ENCODE measurements at places on chromosomes 5 and 9. TPM values are rescaled to one million over a fixed set of nuclear protein-coding genes. Genes with fewer than 3 reads are reported as not detected.

The CSF1R gene
- total RNA-seq = 2.7 TPM

The SNX24 gene
- 16.1 TPM for total RNA-seq

The ACTBL2 gene
- not detected for total RNA-seq

- H3K36me3 ChIP-seq = no peaks in the 10 kb centered on the region
- no peak overlapping the region for H3K4me3 ChIP-seq
- no peak for DNase-seq
- H3K4me1 ChIP-seq = no peaks in the 10 kb centered on the region
- H3K27me3 ChIP-seq = no peaks in the 10 kb centered on the region
These were observed 309.8 kb downstream of the IRX2 start for GRCh38 chr5:2441495-2442180.

DNA sequence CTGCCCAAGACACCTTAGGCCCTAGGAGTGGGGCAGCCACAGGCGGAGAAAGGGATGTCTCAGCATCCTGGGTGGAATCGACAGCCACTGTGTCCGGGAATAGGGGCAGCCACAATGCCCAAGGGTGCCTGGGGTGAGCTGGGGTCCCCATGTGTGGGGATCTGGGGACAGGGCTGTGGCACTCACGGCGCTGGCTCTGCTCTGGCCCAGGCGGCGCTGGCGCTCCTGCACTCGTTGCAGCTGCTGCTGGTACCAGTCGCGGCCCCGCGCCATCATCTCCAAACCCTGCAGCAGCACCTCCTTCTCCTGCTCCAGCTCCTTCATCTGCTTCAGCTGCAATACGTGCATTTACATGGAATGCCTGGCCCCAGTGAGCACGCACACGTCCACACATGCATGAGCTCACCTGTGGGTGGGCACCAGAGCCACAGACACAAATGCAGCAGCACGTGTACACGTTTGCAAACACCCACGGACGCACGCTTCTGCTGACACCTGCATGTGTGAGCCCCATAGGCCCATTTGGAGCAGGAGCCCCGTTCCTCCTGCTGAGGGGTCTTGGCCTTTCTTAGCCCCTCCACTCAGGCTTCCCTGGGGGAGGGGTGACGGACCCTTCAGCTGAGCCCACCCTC, 4.9 kb downstream of the SAPCD2 start:
- no peak overlapping the region for H3K4me3 ChIP-seq
- no peak overlapping the region for H3K27ac ChIP-seq
- no peak for DNase-seq
- no peaks in the 10 kb centered on the region for H3K4me1 ChIP-seq

DNA sequence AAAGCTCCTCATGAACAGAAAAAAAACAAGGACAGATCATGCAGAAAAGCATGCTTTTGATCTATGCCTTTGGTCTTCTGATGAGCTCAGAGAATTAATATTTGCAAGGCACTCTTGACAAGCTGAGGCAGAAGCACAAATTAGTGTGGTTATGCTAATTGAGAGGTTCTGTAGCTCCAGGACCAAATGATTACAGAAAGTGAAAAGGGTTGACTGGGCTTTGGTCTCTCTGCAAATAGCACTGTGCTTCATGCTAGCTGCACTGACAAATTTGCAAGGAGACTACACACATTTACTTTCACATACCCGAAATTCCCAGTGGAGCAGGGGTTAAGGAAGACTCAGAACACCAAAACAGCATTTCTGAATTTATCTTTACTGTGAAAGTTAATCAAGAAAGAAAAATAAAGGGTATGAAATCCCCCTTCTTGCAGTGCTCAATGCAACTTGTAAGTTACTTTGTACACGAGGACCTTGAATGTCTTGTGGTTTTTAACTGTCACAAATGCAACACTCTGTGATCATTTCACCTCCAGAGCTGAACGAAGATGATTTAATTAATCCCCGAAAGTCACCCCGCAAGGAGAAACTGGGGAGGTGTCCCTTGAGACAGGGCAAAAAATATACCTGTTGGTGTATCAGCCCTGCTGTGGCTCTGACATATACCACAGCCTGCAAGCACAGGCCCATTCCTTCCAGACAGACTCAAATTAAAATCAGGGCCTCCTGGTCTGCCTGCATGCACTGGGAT, 11.9 kb downstream of the RAPGEF1 start:
- no peak for DNase-seq
- H3K36me3 ChIP-seq = peaks cover 3% of the 10 kb centered on the region

- H3K27me3 ChIP-seq = peaks cover 2% of the 10 kb centered on the region
- H3K4me3 ChIP-seq = no peak overlapping the region
- peaks cover 25% of the 10 kb centered on the region for H3K4me1 ChIP-seq
These were observed 97.1 kb upstream of the TAF11L2 start for GRCh38 chr5:17400724-17401469.

DNA sequence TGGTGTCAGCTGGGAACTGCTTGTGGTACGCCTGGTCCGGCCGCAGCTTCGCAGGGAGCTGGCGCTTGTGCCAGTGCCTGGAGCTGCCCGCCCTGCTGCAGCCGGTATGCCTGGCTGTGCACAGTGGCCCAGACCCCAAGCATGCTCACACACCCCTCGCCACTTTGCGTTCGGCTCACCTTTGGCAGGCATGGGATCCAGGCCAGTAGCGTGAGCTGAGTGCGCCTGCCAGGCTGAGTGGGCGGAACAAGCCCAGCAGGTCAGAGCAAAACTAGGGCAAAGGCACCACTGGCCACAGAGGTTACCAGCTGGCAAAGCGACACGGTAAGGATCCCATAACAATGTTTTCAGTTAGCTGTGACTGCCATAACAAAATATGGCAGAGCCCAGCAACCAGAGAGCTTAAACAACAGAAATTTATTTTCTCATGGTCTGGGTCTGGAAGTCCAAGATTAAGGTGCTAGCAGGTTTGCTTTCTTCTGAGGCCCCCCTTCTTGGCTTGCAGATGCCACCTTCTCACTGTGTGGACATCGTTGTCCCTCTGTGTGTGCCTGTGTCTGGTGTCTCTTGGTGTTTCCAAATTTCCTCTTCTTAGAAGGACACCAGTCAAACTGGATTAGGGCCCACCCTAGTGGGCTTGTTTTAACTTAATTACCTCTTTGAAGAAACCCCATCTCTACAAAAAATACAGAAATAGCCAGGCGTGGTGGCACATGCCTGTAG, 61.6 kb downstream of the PSAT1 start:
- H3K4me1 ChIP-seq = peaks cover 13% of the 10 kb centered on the region
- H3K4me3 ChIP-seq = no peak overlapping the region
- no peaks in the 10 kb centered on the region for H3K36me3 ChIP-seq
- no peak for DNase-seq
- no peak overlapping the region for H3K27ac ChIP-seq
- H3K27me3 ChIP-seq = peaks cover 3% of the 10 kb centered on the region

GRCh38 chr5:9197881-9198260, 348.0 kb downstream of the SEMA5A start:
- no peaks in the 10 kb centered on the region for H3K36me3 ChIP-seq
- H3K4me1 ChIP-seq = no peaks in the 10 kb centered on the region
- no peak overlapping the region for H3K4me3 ChIP-seq
- no peak for DNase-seq
- no peak overlapping the region for H3K27ac ChIP-seq

GRCh38 chr5:16992444-16992843, 56.4 kb upstream of the MYO10 start:
- peaks cover 33% of the 10 kb centered on the region for H3K4me1 ChIP-seq
- H3K27ac ChIP-seq = no peak overlapping the region
- H3K27me3 ChIP-seq = no peaks in the 10 kb centered on the region
- H3K36me3 ChIP-seq = no peaks in the 10 kb centered on the region

GRCh38 chr5:14464671-14465070, 116.9 kb upstream of the OTULINL start:
- peak overlapping the region; percentile 76 for H3K27ac ChIP-seq
- H3K4me1 ChIP-seq = peaks cover 41% of the 10 kb centered on the region
- peaks cover 9% of the 10 kb centered on the region for H3K27me3 ChIP-seq
- no peak for DNase-seq
- peak overlapping the region; percentile 49 for H3K4me3 ChIP-seq

DNA sequence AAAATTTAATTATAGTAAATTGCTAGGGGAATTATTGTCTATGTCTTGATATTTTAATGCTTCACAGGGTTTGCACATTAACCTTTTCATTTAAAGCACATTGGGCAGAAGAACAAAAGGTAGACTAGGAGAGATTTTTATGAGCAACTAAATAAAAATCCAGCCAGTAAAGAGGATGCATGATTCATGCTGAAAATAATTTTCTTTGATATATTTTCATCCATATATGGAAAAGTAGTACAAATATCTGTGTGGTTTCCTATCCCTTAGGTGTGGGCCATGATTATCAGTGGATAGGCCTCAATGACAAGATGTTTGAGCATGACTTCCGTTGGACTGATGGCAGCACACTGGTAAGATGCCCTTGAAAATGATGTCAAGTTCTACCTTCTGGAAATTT, 83.1 kb downstream of the VCAN start:
- no peak overlapping the region for H3K4me3 ChIP-seq
- DNase-seq = no peak
- peaks cover 13% of the 10 kb centered on the region for H3K36me3 ChIP-seq
- H3K27ac ChIP-seq = no peak overlapping the region
- H3K4me1 ChIP-seq = no peaks in the 10 kb centered on the region
- H3K27me3 ChIP-seq = no peaks in the 10 kb centered on the region

GRCh38 chr5:26940994-26941393, 97.4 kb downstream of the CDH9 start:
- DNase-seq = no peak
- H3K27me3 ChIP-seq = peaks cover 1% of the 10 kb centered on the region
- peaks cover 4% of the 10 kb centered on the region for H3K4me1 ChIP-seq
- no peak overlapping the region for H3K4me3 ChIP-seq

- H3K4me1 ChIP-seq = peaks cover 60% of the 10 kb centered on the region
- no peak overlapping the region for H3K4me3 ChIP-seq
- peaks cover 4% of the 10 kb centered on the region for H3K36me3 ChIP-seq
- DNase-seq = no peak
- peak overlapping the region; percentile 21 for H3K27ac ChIP-seq
These were observed 21.9 kb downstream of the GSN start for GRCh38 chr9:121289772-121290370.

Data from endothelial cell (in vitro differentiated cells).